Stimulated activated naive CD4-positive, alpha-beta T cell (primary cell): ENCODE measurements at places on chromosomes 7 and 10.

DNA sequence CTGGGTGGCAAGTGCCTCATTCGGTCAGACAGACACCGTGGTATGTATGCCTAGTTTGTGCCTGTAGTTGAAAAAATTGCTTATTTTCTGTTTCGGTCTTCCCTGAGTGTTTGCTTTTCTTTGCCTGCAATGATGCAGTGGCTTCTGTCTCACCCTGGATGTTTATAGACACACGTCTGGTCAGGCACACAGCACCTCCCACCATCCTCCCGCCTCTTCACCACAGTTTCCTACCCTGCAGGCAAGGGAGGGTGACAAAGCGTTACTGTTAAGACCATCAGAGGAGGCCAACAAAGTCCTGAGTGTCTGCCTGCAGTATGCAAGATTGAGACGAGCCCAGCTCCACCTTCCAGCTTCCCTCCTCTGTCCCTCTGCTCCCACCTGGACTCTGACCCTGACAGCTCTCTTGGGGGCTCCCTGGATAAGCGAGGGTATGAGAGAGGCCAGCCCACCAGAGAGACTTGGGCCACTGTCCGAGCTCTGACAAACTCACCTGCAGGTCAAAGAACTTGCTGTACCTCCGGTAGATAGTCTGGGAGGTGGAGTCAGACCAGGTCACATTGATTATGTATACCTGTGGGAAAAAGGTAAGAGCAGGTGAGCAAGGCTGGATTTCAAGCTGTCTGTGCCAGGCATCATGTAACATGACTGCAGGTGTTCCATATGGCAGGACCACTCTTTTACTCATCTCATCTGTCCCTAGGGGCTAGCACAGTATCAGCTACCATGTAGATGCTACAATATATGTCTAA is 54.4 kb downstream of the SH3PXD2A start:
- no peak for DNase-seq

- no peak for DNase-seq
Observed at GRCh38 chr7:24378871-24379616, 95.1 kb downstream of the NPY start.

- no peak for DNase-seq
Observed at GRCh38 chr7:11604505-11604904, 227.5 kb downstream of the THSD7A start.

DNA sequence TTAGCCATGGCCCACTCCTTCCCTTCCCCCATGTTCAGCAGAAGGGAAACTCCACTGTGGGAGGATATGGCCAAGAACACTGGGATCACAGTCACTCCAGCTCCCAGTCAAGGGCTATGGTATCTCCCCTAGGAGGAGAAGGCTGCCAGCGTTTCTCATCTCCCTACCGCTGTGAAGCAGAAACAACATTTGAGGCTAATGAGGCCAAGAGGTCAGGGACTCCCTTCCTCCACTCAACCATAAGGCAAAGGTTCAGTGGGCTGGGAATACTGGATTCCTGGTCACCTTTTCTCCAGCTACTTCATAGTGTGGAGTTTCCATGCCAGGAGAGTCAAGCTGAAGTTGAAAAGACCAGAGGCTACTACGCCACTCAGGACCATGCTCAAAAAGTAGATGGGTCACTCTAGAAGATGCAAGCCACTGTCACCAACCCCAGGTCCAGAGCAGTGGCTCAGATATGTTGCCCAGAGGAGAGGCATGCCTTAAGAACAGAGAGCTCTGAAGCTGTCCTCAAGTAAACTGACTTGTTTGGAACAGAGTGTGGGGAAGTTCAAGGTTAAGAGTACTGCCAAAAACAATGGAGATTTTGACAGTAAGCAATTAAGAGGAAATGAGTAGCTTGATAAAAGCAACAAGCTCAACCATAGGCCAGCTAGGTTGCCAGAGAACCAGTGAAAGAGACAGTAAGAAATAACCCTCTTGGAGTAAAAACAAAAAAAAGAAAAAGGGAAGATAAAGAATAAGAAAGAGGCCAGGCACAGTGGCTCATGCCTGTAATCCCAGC is 3.8 kb upstream of the TMEM140 start:
- DNase-seq, result no peak

- DNase-seq, result no peak
Observed at GRCh38 chr7:121023194-121023593, 34.7 kb downstream of the CPED1 start.

- no peak for DNase-seq
Observed at GRCh38 chr10:5619362-5620211, 46.8 kb downstream of the ASB13 start.

GRCh38 chr10:13904064-13904463 is 317.3 kb downstream of the PRPF18 start:
- DNase-seq, result no peak

GRCh38 chr7:143901332-143901667 is 676 bp downstream of the TCAF1 start:
- DNase-seq, result no peak

- no peak for DNase-seq
Observed at GRCh38 chr7:54339073-54339472, 203.1 kb upstream of the VSTM2A start.

DNA sequence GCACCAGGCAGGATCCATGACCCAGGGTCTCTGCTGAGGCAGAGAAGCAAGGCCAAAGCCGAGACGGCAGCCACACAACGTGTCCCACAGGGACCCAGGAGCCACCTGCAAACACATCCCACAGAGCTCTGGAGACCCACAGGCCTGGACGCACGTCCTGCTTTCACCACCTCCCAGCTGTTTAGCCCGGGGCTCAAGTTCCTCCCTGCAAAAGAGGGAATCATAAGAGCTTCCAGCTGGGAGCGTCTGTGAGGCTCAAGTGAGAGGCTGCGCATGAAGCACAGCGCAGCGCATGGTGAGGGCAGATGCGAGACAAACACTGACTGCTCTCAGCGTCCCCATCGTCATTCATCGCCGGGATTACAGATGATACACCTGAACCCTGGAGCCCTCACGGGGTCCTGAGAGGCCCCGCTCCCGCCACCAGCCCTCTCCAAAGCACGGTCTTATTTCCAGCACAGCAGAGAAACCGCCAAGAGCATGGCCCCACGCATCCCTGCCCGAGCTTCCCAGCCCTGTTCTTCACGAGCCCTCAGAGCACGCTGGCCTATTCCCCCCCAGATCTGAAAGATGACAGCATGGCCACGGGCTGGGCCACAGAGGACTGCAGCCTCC is 88.7 kb downstream of the MAD1L1 start:
- no peak for DNase-seq

DNA sequence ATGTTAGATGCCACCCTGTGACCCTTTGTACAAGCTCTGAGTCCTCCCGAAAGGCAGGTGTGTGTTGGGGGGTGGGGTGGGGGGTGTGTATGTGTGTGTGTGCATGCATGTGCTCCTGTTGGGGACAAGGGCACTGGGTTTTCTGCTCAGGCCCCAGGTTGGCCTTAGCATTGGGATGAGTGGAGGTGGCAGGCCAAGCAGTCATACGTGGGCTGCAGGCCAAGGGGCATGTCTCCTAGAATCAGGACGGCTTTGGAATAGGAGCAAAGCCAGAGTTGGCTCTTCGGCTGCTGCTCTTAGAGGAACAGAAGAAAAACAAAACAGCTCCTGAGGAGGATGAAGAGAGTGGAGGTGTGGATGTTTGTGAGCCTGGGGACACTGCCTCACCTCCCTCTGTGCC is 26.0 kb downstream of the HSPA12A start:
- DNase-seq, result no peak

DNA sequence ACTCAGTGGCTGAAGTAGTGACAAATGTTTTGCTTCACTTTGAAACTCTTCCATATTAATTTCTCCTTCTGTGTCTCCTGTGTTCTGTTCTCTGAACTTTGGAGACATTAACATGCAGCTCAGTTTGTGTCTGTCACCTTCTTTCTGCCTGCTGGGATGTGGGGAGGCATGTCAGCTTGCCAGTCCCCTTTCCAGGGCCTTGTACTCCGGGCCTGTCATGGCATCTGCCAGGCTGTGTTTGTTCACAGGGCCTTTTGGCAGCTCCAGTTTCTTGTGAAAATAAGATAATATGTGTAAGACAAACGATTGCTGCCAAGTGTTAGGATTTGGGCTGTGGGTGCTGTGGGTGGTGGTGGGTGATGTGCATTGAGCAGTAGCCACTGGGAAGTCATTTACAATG is 76.1 kb upstream of the ELMO1 start:
- no peak for DNase-seq

- no peak for DNase-seq
Observed at GRCh38 chr7:48505051-48505450, 333.8 kb downstream of the ABCA13 start.

DNA sequence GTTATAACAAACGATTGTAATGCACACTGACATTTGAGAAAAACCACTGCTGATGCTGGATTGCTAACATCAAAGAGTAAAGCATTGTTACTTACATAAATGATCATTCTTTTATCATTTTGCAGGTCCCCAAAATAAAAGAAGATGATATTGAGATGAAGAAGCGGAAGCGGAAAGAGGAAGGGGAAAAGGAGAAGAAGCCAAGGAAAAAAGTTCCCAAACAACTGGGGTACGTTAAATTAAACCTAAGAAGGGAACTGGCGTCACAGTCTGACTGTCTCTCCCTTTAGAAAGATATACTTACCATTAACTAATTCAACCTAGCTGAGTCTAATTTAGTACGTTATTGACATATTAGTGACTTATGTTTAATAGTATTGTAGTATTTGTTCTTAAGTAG is 28.1 kb downstream of the UBN2 start:
- DNase-seq, result no peak

- no peak for DNase-seq
Observed at GRCh38 chr7:3732395-3733005, 431.4 kb downstream of the SDK1 start.

GRCh38 chr7:31526864-31527263 is 13.0 kb downstream of the ITPRID1 start:
- DNase-seq, result no peak

DNA sequence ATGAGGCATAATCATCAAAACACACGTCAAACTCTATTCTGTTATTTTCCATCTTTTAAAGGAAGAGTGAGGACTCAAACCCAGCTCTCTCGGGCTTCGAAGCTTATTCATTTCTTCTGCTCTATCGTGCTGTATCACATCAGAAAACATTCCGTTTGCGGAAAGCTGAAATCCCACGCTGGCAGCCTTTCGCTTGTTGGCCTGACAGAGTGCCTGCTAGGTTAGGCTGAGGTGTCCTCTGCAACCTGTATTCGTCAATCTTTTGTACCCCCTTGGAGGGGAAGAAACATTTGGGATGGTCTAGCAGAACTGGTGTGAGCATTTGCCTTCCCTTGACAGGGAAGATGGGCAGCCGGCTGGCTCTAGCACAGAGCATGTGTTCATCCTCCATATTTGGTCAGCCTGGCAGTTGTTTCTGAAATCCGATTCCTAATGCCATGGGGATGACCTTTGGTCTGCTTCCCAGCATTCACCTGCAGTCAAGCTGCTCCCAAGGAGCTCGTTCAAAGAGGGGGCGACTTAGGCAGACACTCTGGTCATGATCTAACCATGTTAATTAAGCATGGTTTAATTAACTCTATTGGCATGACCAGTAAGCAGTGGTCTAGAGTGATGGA is 55.2 kb downstream of the TACC2 start:
- no peak for DNase-seq

GRCh38 chr10:107553470-107553869 is 389.0 kb upstream of the SORCS1 start:
- no peak for DNase-seq

DNA sequence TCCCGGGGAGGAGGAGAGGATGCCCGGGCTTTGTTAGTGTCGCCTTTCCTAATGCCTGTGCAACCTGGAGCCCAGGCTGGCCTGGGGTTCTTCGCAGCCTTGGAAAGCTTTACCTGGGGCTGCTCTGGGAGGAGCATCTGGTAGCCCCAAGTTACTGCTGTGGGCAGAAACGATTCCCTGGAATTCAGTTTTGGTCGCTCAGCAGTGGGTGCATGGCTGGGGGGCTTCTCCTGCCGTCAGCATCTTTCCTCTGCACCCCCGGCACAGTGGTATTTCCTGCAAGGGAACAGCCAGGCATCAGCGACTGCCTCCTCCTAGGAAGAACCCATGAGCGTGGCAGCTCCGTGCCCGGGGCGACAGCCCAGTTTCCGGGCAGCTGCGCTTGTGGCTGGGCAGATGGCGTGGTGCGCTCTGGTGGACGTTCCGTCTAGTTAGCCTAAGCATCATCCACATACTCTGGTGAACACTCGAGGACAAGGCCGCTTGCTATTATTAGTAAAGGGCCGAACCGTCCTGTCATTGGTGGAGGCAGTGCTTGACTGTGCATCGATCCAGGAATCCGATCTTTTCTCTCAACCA is 107.0 kb upstream of the BTBD16 start:
- no peak for DNase-seq

DNA sequence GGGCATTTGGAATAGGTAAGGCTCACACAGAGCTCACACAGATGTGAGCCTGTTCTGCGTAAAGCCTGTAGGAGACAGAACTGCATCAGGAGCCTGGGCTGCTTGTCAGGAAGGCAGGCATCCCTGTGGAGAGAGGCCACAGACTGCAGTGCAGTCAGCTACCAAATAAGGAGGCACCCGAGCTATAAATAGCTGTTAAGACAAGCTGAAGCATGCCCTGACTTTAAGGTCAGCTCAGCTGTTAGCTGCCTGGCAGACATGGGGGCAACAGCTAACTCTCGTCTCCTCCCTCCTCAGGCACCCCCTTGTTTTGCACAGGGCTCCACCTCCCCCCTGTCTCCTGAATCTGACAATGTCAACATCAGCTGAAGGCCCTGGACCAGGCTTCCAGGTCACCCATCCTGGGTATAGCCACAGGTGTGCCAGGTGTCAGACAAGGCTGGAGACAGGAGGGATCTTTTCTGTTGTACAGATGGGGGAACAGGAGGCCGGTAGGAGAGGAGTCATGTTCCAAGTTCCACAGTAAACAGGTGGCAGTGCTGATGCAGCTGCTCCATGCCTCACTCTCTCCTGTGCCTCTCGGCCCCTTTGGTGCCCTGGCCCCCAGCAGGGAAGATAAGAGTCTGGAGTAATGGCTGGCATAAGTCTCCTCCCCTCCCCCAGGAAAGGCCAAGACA is 27.6 kb upstream of the MKRN1 start:
- DNase-seq, result no peak

DNA sequence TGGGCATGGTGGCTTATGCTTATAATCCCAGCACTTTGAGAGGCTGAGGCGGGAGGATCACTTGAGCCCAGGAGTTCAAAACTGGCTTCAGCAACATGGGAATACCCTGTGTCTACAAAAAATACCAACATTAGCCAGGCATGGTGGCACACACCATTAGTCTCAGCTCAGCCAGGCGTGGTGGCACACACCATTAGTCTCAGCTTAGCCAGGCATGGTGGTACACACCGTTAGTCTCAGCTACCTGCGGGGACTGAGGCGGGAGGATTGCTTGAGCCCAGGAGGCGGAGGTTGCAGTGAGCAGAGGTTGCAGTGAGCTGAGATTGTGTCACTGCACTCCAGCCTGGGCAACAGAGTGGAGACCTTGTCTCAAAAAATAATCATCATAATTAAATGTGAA is 9.0 kb downstream of the LRRC27 start:
- no peak for DNase-seq

DNA sequence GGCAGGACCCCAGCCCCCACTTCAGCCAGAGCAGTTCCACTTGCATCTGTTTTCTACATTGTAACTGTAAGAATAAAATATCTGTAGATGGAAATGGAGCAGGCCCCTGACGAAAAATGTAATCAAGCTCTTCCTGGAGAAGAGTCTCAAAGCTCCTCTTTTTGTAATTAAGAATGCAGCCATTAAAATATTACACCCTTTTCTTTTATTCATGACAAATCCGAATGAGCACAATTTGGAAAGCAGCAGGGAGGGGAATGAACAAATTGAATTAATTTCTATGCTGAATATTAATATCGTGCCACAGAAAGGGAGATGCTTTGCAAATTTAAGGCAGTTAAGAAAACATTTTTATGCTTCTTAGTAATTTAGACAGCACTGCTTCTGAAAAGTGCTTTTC is 24.8 kb upstream of the CAPZA2 start:
- DNase-seq, result no peak
